Activated CD4-positive, alpha-beta T cell treated with anti-CD3 and anti-CD28 coated beads, Interleukin-2, Interleukin-6, amounts not matched to agents 100 ng/mL and 50 ng/mL, durations not matched to agents 16 hours and 8 hours (primary cell): ENCODE measurements at places on chromosomes 5 and 9.

GRCh38 chr5:143642791-143643190 is 169.2 kb upstream of the HMHB1 start:
- DNase-seq, result no peak

DNA sequence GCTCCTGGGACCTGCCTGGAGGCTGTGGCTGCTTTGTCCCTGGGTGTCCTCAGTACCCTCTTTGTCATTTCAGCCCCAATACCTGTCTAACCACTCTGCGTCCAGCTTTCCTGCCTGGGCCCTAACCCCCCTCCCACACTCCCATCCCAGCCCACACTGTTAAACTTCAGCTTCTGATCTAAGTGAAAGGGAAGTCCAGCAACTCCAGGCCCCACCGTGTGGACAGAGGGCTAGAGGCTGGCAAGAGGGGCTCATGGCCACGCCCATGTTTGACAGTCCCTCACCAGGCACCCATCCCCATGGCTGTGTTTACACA is 56.3 kb downstream of the SEMA4D start:
- no peak for DNase-seq

GRCh38 chr5:124124711-124125229 is 612.8 kb downstream of the CSNK1G3 start:
- no peak for DNase-seq

GRCh38 chr9:119216651-119217331 is 152.4 kb downstream of the BRINP1 start:
- DNase-seq, result no peak

GRCh38 chr9:90999425-91000397 is 198.1 kb downstream of the SYK start:
- DNase-seq, result no peak

GRCh38 chr5:84384604-84385575 is at the start of gene EDIL3:
TSS of gene EDIL3 (minus strand) at chr5:84384880. CDS start at chr5:84384374, 506 bp downstream.
- DNase-seq, result no peak
